ENCODE measurements at places on chromosomes 3 and 15. TPM values are rescaled to one million over a fixed set of nuclear protein-coding genes. Genes with fewer than 3 reads are reported as not detected.

Gene IFT80
- total RNA-seq = 16.2 TPM

Gene OTOL1
- total RNA-seq = not detected

Gene RARRES1
- total RNA-seq = 4.2 TPM

Gene GNB4
- total RNA-seq = 71.5 TPM

Gene MINAR1
- total RNA-seq = 0.56 TPM

Gene LTF
- 0.09 TPM for total RNA-seq

Data from endothelial cell of coronary artery (primary cell).